Activated CD4-positive, alpha-beta T cell treated with anti-CD3 and anti-CD28 coated beads for 1 hour (primary cell): ENCODE measurements at places on chromosomes 11 and 22.

DNA sequence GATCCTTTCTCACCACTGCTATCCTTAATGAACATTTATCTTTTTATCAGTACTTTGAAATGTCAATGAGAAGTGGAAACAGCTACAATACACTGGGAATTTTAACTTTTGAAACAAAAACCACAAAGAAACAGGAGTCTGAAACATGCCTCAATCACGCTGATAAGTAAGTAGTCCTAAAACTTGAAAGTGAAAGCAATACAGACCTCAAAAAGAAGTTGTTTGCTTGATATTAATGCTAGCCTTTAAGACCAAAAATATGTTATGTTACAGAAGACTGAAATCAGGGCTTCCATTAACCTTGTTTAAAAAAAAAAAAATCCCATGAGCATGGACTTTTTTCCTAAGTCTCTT lies 21.3 kb downstream of the PHF21A start:
- DNase-seq: no peak

- DNase-seq: no peak
Observed at GRCh38 chr22:47323518-47323917, 561.1 kb downstream of the TBC1D22A start.

DNA sequence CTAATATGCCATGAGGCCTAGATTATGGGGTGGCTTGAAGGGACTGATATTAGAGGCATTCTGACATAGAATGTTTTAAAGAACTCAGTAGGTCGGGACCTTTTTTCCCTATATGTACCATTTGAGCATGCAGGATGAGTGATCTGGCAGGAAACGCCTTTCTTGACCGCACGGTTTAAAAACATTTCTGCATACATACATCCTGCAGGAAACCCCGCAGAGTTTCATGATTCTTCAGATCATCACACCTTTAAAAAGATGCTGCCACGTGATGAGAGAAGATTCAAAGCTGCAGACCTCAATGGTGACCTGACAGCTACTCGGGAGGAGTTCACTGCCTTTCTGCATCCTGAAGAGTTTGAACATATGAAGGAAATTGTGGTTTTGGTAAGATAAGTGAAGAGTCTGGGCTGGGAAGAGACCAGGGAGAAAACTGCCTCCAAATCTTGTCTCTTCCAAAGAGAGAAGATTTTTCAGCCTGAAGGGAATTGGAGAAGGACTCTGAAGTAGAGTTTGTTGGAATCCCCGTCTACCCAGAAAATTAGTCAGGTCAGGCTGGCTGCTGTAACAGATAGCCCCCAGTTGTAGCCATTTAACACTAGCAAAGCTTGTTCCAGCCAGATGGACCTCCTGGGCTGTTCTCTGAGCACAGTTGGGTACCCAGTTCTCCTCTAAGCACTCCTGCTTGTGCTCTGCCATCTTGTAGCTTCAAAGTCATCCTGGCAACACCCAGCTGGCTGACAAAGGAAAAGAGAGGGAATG lies 7.4 kb downstream of the RCN1 start:
- DNase-seq: no peak

GRCh38 chr11:16883174-16883573 lies 131.0 kb downstream of the PLEKHA7 start:
- no peak for DNase-seq

GRCh38 chr11:33529461-33529860 lies 171.2 kb downstream of the C11orf91 start:
- DNase-seq: no peak

DNA sequence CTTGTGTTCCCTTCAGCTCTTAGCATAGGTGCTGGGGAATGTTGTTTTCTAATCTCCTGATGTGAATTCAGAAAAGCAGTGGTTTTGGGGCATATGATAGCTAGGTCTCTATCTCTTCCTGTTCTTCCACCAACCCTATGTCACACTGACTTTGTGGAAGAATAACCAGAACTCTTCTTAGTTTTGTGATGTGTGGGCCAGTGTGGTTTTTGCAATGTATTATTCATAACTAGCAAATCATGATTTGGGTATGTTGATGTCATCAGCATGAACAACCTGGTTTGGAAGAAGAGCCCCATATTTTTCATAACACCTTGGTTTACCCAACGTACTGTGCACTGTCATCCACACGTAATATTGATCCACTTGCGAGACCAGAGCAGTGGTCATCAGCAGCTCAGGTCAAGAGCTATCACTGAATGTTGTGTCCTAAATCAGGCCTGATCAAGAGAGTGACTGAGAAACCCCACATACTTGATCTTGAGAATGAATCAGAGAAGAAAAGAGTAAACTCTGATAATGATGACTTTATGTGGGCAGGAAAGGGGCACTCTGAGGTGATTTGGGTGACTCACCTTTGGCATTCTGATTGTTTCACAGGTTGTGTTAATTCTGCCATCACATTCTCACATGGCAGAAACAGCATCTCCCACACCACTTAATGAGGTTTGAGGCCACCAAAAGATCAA lies 19.4 kb upstream of the MS4A6E start:
- DNase-seq: no peak

DNA sequence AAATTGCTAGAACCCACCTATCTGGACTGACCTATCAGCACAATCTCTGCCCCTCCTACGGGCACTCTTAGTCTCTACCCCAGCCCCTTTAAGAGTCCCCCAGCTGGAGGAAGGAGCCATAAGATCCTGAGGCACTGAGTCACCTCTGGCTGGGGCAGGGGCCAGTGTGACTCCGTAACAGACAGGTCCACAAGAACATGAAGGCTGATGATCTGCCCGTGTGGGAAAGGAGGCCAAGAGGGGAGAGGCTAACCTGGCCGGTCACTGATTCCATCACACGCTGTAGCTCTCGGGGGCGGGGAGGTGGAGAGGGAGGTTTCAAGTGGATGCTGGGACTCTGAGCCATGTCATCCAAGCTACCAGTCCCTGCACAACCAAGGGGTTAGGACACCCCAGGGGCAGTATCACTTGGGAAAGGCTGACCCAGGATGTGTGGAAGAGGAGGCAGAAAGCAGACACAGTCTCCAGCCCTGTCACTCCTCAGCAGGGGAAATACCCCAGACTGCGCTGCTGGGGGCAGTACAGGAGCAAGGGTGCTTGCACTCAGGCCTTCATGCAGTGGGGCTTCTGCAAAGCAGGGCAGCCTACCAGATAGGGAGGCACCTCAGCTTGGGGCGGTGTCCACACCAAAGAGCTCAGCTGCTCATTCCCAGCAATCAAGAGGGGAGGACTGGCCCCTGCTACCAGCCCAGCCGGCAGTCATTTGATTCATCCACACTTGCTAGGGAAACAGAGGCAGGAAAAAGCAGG lies 22.3 kb downstream of the ARHGAP1 start:
- DNase-seq: no peak

GRCh38 chr11:14253421-14253820 lies 105.6 kb downstream of the RRAS2 start:
- no peak for DNase-seq

GRCh38 chr11:1497600-1497999 lies 11.0 kb upstream of the MOB2 start:
- DNase-seq: no peak

DNA sequence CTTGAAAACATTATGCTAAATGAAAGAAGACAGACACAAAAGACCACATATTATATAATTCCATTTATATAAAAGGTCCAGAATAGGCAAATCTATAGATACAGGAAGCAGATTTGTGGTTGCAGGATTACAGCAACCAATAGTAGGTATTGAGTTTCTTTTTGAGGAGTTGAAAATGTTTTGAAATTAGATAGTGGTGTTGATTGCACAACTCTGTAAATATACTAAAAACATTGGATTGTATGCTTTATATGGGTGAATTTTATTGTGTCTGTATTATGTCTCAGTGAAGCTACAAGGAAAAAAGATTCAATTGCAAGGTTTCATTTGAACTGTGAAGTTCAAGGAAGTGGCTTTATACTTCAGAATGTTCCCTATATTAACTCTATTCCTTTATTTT lies 3.0 kb upstream of the RRAS2 start:
- DNase-seq: no peak

- DNase-seq: no peak
Observed at GRCh38 chr11:64165481-64165841, 452 bp downstream of the MACROD1 start.

- DNase-seq: no peak
Observed at GRCh38 chr11:109267293-109268095, 154.5 kb upstream of the C11orf87 start.

DNA sequence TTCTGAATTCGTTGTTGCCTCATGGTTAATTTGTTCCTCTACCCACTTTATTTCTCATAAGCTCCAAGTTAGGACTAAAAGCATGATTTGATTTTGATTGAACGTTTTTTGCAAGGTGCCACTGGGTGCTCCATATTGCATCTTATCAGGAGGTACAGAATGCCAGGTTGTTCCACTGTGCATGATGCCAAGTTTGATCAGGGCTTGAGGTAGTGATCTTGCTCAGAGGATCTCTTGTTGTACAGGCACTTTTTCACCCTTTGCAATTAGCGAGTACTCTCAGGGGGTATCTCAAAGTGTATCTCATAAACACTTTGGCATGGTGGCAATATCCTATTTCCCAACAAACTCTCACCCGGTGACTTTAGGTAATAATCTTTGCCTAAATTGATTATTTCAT lies 4.0 kb downstream of the GRAP2 start:
- DNase-seq: no peak

- DNase-seq: no peak
Observed at GRCh38 chr11:120068114-120068573, 69.8 kb downstream of the TRIM29 start.

GRCh38 chr22:37448516-37449127 lies 21.3 kb upstream of the ELFN2 start:
- no peak for DNase-seq

DNA sequence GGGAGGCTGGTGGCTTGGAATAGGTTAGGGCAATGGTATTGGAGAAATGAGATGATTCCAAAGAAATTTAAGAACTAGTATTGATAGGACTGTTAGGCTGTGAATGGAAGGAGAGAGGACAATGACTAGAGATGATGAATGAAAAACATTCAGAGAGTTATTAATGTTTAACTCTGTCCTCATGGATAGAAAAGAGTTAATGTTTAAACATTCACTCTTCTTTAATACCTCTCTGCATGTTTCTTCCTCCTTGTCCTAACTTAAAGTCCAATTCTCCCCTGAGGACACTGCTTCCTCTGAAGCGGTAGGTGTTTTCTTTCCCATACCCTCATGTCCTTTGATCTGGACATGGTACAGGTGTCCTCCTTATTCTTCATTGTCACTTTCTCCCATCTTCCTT lies 13.4 kb downstream of the CHEK1 start:
- DNase-seq: no peak

DNA sequence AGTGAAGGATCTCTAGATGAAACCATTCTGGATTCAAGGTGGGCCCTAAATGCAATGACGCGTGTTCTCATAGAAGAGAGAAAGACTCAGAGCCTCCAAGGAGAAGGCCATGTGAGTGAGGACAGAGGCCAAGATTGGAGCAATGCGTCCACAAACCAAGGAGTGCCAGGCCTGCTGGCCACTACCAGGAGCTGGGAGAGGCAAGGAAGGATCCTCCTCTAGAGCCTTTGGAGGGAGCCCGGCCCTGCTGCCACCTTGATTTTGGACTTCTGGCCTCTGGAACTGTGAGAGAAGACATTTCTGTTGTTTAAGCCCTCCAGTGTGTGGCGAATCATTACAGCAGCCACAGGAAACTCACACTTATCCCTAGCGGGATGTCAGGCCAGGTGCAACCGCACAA lies 52.7 kb upstream of the SHANK2 start:
- DNase-seq: peak; percentile 3

DNA sequence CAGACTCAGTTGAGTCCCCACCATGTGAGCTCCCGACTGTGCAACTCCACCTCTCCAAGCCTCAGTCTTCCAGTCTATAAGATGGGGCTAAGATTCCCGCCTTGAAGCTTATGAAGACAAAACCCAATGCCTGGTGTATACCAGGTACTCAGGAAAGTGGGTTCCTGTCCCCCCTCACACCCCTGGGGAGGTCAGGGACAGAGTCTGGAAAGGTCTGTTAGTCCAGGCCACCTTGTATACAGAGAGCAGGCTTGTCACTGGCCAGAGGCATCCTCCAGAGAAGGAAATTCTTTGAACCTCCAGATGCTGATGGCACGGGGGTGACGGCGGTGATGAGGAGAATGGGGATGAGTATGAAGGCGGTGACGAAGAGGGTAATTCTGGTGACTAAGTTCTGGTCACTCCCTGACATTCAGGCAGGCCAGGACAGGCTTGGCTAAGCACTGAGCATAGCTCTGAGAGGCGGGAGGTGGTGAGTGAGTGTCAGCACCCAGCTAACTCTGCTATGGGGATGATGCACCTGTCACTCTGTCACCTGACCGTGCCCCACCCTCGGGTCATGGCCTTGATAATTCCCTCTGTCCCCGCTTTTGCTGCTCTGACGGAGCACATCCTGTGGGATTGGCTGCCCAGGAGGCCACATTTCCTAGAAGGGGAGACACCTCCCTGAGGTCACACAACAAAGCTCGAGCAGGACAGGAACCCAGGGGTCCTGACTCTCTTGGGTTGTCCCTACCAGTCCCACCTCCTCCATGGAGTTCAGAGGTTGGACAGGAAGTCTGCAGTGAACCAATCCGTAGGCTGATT lies 30.9 kb upstream of the CSNK1E start:
- no peak for DNase-seq

DNA sequence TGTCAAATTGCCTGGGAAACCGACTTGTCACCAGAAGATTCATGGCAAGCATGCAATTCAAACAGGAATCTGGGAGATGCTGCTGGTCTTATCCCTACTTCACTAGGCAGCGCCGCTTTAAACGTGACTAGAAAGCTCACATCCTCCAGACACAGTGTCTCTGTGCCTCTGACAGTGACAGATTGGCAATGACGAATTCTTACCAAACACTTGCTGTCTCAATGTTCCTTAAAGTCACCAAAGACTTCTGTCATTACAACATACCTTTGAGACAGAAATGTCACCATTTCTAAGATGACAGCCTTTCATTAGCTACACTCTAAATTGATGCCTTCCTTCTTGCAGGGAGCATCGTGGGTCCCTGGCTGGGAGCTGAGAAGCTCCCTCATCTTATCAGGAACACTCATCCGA lies 197.8 kb downstream of the CWF19L2 start:
- no peak for DNase-seq

GRCh38 chr11:94655956-94656355 lies 88.8 kb downstream of the PIWIL4 start:
- DNase-seq: no peak

- no peak for DNase-seq
Observed at GRCh38 chr11:129285402-129285786, 90.3 kb upstream of the BARX2 start.

GRCh38 chr11:2536440-2536989 lies 91.7 kb downstream of the KCNQ1 start:
- no peak for DNase-seq

- no peak for DNase-seq
Observed at GRCh38 chr11:9362393-9362863, 22.0 kb upstream of the IPO7 start.

- no peak for DNase-seq
Observed at GRCh38 chr11:45664376-45665205, 831 bp downstream of the CHST1 start.
